Thymus (tissue), 14 donors: ENCODE measurements at places on chromosomes 1 and 21.

GRCh38 chr1:57824535-57824934 is 400.7 kb upstream of the DAB1 start:
- DNase-seq, result no peak

DNA sequence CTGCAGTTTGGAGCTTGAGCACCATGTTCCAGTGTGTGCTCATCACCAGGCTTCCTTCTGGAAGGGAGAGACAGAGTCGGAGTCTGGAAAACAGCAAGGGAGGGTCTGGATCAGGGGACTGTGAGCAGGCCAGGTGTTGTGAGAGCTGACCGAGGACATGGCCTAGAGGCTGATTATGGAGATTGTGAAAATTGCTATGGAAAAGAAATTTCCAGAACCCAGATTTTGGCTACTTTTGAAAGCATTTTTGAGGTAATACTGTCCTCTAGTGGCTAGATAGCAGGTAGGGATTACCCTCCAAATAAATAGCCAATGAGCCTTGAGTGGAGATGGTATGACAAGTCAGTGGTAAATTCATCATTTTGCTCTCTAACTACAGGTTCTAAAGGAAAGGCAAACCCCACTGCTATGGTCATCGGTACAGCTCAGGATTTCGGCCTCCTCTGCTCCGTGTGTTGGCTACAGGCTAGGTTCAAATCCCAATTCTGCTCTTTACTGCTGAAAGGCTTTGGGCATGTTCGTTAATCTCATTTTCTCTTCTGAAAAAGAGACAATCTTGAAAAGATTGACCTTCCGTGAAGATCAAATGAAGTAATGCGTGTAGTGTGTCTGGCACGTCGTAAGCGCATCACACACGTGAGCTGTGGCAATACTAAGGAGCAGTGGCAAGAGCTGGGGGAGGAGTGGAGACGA is 1.0 kb upstream of the HAO2 start:
- DNase-seq, result no peak

GRCh38 chr1:152972196-152972886 is 1.9 kb downstream of the SPRR4 start:
- no peak for DNase-seq

- no peak for DNase-seq
Measured at GRCh38 chr1:46300673-46301405, 2.6 kb downstream of the LRRC41 start.

DNA sequence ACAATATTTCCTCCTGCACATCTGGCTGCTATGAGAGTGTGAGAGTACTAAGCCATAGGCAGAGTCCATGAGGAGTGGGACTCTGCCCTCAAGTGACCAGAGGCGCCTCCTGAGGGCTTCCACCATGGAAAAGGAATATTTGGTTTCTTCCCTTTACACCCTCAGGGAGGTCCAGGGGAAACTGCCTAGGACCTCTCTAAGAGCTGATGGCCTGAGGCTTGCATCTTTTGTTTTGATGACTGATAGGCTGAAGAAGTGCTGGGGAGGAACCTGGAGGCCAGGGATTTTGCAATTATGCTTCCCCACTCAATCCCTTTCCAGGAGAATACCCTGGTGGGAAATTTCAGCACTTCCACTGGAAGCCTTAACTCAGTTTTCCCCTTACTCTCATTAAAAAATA is 111.0 kb downstream of the PBX1 start:
- DNase-seq, result no peak
